Foreskin keratinocyte (primary cell): ENCODE measurements at places on chromosomes 5 and 9. TPM values are rescaled to one million over a fixed set of nuclear protein-coding genes. Genes with fewer than 3 reads are reported as not detected.
A peak's percentile ranks its signal among the peaks of the same experiment; 100 is the strongest.

Gene C8G
- 0.25 and 0.65 TPM in 2 replicates for total RNA-seq

Gene CTXN3
- not detected in 2 replicates for total RNA-seq

Gene ARHGEF28
- 84.1 and 134 TPM in 2 replicates for total RNA-seq

Gene ZNF879
- 2.6 and 3.4 TPM in 2 replicates for total RNA-seq

Gene C9orf50
- total RNA-seq = not detected in 2 replicates

DNA sequence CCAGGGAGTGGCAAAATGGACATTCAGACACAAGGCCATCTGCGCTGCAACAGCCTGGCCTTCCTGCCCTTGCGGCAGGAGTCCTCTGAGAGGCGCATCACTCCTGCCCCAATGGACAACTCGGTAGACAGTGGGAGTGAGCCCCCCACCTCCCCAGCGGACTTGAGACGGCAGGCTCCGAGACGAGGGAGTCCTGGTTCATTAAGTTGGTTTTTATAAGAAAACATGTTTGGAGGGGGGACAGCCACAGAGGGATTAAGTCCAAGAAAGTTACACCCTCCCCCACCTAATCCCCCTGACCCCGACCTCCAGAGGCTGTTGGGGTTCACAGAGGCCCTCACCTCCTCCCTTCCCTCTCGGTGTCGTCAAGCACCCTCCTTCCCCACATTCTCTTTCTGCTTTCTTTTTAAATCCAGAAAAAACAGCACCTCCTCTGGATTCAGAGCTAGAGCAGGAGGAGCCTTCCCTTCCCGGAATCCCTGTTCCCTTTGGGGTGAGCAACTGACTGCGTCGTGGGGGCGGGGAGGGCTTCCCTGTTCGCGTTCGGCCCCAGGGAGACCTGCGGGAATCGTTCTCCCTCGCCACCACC is 1.8 kb upstream of the EGR1 start:
- DNase-seq = no peak

DNA sequence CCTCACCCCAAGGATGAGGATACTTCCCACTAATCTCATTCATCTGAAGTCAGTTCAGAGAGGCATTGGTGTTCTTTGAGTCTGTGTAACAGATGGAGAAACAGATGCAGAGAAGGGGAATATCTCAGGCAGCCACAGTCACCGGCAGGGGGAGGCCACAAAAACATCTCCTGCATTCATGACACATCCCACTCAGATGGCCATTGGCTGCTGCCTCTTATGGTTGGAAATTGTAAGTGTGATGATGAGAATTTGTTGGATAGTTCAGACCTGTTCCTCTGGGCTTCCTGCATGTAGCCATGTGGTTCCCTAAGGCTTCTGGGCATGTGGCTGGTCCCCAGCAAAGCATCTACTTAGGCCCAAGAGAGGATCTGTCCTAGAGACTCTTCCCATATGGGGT is 45.9 kb upstream of the GABRP start:
- no peak for DNase-seq

GRCh38 chr9:98271479-98271878 is 16.0 kb upstream of the TBC1D2 start:
- DNase-seq = no peak

DNA sequence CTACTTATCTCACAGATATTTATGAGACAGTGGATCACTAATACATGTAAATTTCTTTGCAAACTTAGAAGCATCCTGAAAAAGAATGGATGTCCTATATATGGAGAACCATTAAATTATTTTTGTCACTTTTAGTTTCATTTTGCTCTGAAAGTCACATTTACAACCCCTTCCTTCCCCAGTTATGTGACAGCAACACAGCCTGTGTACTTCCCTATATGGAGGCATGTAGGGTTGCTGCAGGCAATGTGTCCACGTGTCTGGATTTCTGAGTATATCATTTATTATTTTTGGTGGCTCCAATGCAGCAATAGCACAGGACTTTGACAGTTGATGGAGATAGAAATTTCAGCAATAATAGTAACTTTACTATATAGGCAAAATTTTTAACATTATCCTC is 156.4 kb downstream of the ST8SIA4 start:
- no peak for DNase-seq

DNA sequence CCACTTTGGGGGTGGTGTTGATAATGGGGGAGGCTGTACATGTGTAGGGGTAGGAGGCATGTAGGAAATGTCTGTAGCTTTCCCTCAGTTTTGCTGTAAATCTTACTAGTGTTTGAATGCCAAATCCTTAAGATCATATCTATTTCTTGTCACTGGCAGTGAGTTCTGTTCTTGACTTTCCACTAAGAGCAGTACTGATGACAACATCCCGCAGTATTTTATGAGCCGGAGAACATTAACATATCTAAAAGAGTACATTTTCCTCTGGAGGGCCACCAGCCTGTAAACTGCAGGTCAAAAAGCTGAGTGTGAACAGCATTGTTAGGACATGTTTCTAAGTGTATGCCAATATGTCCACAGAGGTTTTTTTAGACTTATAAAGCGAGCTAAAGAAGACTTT is 2.5 kb upstream of the HSPB3 start:
- DNase-seq = no peak

DNA sequence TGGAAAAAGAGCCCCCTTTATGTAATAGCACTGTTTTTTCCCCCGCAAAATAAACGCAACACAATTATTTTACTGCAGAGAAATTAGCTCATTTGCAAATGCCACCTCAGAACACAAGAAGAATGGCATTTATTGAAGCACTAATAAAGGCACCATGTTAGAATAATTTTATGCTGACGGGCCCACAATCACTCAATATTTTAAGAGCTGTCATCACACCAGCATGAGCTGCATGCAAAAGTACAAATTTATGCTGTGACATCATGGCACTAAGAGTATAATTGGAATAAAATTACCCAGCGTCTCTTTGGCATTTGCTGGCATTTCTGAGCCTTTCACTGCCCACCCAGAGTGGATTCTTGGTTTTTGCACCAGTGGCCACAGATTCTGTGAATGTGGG is 364.6 kb downstream of the TLE4 start:
- no peak for DNase-seq

DNA sequence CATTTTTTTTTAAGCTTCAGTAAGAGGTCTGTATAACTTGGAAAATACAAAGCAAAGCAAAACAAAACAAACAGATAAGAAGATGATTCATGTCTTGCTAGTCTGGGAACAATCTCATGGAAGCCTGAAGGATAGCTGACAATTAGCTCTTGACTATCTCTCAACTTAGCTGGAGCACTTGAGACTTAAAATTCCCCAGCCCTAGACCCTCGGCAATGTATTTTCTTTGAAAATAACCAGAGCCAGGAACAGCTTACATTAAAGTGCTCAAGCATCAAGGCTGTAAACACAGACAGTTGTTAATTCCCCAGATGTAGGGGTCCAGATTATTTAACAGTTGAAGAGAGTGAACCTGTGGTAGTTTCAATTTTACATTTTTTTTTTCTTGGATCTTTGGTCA is 82.9 kb downstream of the TMEM252 start:
- DNase-seq = no peak

DNA sequence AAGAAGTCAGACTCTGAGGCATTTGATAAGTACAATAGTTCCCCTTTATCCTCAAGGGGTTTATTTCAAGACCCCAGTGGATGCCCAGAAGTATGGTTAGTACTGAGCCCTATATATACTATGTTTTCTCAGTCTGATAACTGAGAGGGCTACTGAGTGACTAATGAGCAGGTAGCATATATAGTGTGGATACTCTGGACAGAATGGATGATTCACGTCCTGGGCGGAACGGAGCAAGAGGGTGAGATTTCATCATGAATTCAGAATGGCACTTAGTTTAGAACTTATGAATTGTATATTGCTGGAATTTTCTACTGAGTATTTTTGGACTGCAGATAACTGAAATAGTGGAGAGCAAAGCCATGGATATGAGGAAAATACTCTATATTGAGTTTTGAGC is 457.6 kb downstream of the PLK2 start:
- DNase-seq = peak; percentile 38

DNA sequence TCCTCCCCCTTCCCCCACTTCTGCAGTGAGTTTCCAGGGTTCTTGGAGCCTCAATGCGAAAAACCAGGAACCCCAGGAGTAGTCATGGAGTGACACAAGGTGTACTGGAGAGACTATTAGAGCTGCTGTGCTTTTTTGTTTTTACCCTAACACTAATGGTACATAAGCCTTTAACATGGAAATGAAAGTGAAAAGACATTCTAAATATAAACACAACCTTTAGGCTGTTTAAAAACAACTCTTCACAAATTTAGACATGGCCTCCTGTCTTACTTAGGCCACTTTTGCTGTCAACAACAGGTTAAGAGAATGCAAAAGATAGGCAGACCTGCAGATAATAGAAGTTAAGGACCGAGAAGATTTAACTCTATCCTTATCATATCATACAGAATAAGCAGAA is 232.2 kb downstream of the DENND1A start:
- DNase-seq = no peak

DNA sequence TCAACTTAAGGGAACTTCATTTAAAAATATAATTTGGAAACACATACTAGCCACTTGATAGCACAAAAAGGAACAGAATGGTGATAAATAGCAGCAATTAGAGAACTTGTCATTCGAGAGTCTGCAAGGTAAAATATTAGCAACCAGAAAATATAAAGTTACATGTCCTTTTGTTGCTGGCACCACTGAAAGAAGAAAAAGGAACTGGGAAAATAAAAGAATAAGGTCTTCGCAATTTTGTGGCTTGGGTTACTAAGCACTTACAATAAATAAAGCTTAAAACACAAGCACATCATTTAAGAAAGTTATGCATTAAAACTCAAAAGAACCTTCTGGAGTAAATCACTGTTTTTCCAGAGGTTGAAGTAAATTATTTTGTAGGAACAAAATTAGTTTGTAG is 149.9 kb upstream of the FBN2 start:
- DNase-seq = no peak

- no peak for DNase-seq
Observed at GRCh38 chr5:80591352-80591751, 21.3 kb upstream of the ANKRD34B start.

DNA sequence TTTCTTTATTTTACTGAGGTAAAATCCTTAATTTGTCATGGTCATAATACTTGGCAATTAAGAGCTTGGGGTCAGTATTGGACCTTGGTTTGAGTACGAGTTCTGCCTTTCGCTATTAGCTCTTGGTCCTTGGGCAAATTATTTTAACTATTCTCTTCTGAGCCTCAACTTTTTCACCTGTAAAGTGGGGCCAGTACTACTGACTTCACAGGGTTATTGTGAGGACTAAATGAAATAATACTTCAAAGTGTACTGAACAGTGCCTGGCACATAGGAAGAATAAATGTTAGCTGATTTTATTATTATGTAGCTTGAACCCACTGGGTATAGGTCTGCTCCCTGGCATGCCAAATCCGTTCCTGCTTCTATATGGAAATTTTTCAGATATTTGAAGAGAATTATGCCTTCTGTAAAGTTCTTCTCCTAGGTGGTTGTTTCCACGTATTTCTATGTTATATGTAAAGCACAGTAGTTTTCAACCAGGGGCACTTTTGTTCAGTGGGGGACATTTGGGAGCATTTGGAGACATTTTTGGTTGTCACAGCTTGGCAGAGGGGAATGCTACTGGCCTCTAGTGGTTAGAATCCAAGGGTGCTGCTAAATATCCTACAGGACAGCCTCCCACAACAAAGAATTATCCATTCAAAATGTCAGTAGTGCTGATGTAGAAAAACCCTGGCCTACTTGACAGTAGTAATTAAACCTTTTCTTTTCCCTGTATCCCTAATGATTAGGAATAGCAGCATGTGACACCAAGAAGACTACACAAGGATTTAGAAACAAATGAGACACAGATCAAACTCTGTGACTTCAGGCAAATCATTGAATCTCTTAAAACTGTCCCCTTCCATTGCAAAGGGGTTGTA is 4.5 kb downstream of the RCL1 start:
- no peak for DNase-seq

- no peak for DNase-seq
Observed at GRCh38 chr9:27672718-27673117, 99.4 kb upstream of the C9orf72 start.

DNA sequence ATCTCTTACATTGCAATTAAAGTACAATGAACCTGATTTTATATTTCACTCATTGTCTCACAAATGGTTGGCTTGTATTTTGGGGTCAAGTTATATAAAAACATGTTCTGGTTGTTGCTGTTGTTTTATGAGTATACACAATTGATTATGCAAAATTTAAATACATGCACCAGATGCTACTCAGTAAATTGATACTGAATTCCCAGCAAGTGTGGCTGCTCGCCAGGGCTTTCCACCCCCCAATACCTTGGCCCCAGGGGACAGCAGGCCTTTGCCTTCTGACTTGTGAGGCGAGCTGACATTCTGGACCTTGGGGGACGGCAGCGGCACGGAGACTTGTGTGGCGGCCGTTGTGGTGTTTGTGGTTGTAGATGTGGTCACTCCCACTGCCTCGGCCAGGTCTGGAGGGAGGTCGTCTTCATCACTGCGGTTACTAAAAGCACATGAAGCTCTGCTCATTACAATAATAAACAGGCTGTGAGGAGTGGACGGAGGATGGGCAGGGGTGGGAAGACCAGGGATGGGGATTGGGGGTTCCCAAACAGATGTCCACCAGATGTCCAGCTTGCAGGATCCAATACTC is 27.0 kb upstream of the FRRS1L start:
- no peak for DNase-seq
